ENCODE measurements at places on chromosomes 1 and 21.

DNA sequence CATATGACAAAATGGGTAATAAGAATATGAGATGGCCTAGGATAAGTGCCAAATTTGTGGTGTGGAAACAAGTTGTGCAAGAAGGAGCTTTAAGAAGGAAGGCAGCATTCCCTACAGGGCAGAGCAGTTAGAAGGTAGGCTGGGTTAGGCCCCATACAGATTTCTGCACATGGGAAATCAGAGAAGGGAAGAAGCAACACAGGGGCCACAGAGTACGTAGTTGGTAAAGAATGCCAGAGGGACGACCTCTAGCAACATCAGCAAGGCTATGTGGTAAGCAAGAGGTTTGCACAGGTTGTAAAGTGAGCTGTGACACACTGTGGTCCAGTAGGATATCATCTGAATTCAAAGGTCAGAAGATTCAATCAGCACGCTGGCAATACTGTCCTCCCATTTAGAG lies 765.6 kb upstream of the B3GALT2 start:
- no peak for DNase-seq

DNA sequence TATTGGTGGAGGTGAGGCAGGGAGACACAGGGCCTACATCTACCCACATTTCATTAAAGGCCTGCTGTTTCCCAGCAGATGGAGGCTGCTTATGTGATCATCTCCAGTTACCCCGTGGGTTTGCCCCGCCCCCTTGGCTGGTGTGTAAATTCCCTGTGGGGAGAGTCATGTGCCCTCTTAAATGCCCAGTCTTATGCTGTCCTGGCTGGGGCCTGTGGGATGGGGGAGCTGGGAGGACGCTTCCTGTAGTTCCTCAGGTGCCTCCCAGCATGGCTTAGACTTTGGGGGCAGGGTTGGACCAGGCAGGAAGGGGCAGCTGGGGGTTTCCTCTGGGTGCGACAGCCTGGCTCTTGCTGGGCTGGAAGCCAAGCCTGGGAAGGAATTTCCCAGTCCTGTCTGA lies 15.5 kb upstream of the CITED4 start:
- DNase-seq: no peak

GRCh38 chr1:19616489-19616888 lies 27.6 kb upstream of the NBL1 start:
- no peak for DNase-seq

DNA sequence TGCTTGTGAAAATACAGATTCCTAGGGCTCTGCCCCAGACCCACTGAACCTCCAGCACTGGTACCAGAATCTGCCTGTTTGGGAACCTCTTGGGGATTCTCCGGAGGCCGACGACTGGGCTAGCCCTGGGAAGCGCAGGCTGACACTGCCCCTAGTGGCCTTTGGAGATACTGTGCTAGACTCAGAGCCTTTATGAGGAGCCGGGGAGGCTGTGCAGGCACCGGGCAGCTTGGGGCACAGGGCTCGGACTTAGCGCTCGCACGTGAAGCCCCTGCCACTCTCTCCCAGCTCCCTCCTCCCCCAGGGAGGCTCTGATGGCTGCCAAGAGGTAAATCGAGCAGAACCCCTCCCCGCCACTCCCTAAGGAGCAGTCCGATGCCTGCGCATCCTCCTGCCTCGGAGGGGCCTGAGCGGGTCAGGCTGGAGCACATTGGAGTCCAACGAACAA lies 144.6 kb upstream of the TNR start:
- DNase-seq: no peak

DNA sequence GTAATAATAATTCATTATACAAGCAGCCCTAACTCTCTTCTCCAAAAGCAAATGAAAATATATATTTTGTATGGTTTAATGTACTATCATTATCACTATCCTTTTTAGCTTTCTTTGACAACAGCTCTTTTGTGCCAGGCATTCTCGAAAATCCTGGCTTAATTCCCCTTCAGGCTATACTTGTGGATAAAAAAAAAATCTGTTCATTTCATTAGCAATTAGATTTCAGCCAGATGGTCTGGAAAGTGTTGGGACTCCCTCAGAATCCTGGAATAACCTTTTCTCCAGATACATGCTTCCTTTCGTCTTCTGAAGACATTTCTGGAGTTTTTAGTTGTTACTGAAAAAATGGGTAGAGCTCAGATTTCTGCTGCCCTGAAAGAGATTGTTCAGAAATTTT lies 83.4 kb upstream of the PLPPR4 start:
- DNase-seq: no peak

GRCh38 chr21:37710546-37711285 lies 205.5 kb downstream of the KCNJ6 start:
- no peak for DNase-seq

- no peak for DNase-seq
These were observed 46.8 kb downstream of the TRPM2 start for GRCh38 chr21:44399955-44400790.

DNA sequence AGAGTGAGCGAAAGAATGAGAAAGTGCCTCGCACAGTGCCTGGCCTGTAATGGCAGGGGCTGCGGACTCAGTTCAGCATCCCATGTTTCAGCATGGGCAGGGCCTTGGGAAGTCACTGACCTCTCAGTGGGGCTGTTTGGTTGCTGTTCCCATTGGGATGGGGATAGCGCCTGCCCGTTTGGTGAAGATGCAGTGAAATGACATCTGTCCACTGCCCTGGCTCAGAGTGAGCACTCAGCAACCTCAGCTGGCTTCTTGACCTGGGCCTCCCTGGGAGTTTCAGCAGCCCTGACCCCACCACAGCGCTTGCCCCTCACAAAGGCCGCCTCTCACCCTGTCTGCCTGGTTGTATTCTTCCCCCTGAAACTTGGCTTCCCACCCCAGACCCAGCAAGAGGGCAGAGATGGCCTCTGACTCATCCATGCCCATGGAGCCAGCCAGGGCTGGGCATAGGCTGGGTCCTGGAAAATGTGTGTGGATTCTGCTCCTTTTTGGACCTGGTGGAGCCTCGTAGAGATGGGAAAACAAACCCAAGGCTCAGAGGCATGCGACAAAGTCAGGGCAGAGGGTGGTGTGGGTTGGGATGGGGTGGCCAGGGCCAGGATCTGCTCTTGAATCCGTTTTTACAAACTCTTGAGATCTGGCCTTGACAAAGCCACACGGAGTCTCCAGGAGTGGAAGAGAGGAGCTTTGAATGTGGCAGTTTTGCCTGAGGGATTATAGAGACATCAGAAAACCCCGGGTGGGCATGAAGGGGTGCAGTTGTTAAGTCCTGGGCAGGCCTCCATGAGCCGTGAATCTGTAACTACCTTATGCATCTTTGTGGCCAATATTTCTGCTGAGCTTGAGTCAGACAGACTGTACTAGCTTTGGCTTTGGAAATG lies 1.2 kb downstream of the XKR8 start:
- no peak for DNase-seq

DNA sequence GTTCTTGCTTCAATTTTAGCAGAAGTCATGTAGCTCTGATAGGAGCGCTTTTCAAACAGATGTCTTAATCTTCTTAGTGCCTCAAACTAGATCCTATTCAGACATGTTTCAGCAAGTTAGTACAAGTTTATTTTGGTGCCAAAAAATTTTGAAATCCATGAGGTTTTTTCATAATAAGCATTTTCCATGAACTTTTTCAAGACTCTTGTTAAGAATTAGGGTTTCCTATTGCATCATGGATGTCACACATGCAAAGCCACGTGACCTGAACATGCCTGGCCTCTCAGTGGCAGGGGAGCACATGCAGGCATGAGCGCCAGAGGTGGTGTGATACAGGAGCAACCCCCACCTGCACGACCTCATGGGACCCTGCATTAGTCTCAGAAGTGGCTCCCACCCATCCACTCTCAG lies 67.6 kb downstream of the POFUT2 start:
- no peak for DNase-seq

- DNase-seq: no peak
These were observed 19.1 kb downstream of the AGL start for GRCh38 chr1:99869304-99869703.

GRCh38 chr21:31668651-31669491 lies 9.4 kb downstream of the SOD1 start:
- DNase-seq: no peak

DNA sequence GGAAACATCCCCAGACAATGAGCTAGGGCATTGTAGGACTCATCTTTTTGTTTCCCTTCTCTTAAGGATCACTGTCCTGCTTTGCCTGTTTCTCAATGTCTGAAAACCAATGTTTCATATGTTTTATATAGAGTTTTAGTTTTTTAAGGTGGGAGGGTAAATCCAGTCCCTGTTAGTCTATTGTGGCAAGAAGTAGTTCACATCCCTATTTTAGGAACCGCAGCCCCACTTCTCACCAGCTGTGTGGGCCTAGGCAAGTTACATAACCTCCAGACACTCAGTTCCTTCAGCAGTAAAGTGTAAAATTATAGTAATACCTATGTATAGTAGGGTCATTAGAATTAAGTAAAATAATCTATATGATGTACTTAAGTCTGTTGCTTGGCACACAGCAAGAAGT lies 105.8 kb upstream of the WLS start:
- DNase-seq: no peak

GRCh38 chr21:17688912-17689874 lies 76.5 kb upstream of the BTG3 start:
- no peak for DNase-seq

DNA sequence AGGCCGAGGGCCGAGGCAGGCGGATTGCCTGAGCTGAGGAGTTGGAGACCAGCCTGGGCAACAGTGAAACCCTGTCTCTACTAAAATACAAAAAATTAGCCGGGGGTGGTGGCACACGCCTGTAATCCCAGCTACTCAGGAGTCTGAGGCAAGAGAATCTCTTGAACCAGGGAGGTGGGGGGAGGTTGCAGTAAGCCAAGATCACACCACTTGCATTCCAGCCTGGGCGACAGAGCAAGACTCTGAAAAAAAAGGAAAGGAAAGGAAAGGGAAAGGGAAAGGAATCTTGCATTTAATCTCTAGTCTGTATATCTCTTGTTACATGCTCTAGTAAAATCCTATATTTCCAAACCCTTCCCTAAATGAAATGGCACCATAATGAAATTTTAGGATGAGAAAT lies 328.3 kb upstream of the ADGRL2 start:
- DNase-seq: no peak

GRCh38 chr1:147273409-147274336 lies 31.2 kb downstream of the CHD1L start:
- no peak for DNase-seq

DNA sequence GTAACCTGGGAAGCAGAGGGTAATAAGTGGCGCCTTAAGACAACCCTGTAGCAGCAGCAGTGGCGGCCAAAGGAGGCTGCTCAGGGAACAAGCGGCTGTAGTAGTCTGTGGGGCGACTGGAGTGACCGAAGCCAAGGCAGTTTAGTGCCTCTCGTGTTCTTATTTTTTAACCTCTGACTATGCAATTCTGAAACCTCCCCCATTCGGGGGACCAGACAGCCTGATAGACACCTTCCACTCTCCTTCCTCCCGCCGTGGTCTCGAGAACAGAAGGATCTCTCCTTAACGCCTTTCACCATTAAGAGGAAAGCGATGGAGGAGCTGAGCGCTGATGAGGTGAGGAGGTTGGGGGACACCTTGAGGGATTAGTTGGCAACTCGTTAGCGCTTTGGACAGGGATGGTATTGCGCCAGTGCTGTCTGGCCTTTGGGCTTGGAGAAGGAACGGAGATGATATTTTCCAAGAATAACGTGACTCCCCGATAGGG lies 644 bp downstream of the UBE4B start:
- no peak for DNase-seq

- DNase-seq: no peak
These were observed 273.1 kb upstream of the LYPLAL1 start for GRCh38 chr1:218900615-218901014.

- DNase-seq: no peak
These were observed 77.4 kb downstream of the S1PR1 start for GRCh38 chr1:101314244-101314643.

- DNase-seq: no peak
These were observed 18.8 kb downstream of the TNFRSF9 start for GRCh38 chr1:7921796-7922195.

- DNase-seq: no peak
These were observed 544.0 kb downstream of the LMO4 start for GRCh38 chr1:87872692-87873091.

GRCh38 chr1:208809876-208810275 lies 565.7 kb upstream of the PLXNA2 start:
- no peak for DNase-seq

DNA sequence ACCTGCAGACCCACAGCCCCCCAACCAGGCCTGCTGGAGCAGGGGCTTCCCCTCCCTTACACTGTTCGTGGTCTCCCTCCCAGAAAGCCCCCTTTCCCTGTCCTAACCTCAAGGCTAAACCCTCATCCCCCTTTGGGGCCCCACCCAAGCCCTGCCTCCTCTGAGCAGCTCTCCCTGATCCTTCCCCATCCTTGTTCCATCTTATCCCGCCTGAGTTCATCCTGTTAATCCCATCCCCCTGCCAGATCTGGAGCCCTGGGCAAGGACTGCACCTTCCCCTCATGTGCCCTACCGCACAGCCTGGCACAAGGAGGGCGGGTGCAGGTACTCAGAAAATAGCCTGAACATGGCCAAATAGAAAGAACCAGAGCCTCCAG lies 6.9 kb upstream of the TNNT2 start:
- no peak for DNase-seq

DNA sequence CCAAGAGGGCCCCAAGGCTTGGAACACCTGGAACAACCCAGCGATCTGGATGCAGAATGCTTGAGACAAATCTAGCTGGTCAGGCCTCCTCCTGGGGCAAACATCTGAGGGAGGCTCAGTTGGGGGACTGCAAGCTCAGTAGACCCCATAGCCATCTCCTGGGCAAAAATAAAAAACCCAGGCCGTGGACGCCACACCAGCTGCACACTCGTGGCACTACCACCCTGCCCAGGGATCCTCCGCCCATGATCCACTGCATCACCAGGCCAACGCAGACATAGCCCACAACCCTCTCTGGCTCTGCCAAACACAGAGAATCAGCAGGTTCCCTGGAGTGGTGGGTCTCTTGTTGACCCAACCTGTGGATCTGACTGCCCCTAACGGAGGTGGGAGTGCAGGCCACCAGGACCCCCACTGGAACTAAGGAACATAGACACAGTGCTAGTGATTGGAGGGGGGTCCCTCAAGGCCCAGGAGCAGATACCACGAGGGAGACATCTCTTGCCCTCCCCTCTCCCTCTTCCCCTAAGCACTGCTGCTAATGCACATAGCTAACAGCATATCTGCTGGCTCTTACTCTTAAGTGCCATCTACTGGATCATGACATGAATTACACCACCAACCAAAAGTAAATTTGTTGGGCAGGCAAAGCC lies 147.2 kb downstream of the CHD1L start:
- DNase-seq: no peak

- no peak for DNase-seq
These were observed 11.7 kb downstream of the MX1 start for GRCh38 chr21:41437729-41438128.

DNA sequence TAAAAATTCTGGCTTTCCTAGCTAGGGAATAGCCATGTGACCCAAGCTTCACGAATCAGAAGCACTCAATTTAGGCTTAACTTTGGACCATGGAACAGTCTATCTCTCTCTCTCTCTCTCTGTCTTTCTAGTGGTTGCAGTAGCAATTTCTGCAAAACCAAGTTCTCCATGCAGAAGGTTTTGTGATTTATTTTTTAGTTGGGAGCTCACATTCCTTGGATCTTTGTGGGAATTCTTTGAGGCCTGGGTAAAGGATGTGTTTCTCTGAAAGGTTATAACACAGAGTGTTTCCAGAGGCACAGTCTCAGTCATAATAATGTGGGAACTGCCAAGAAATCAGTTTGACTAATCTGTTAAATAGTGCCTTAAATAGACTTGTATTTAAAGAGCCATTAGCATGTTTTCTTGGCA lies 112.3 kb upstream of the COL11A1 start:
- DNase-seq: no peak

GRCh38 chr1:109263234-109263596 lies 13.9 kb downstream of the CELSR2 start:
- no peak for DNase-seq

Data from activated CD8-positive, alpha-beta memory T cell treated with anti-CD3 and anti-CD28 coated beads for 1 hour (primary cell).